ENCODE measurements at places on chromosomes 7 and 10. TPM values are rescaled to one million over a fixed set of nuclear protein-coding genes. Genes with fewer than 3 reads are reported as not detected.

HDAC9 gene
- 101 TPM for total RNA-seq

SPDYE3 gene
- total RNA-seq: not detected

RHOBTB1 gene
- 27.5 TPM for total RNA-seq

DNAH11 gene
- total RNA-seq: 3.2 TPM

FAM25A gene
- not detected for total RNA-seq

MEOX2 gene
- total RNA-seq: 0.25 TPM

EIF5AL1 gene
- under 0.01 TPM for total RNA-seq

KCNMA1 gene
- total RNA-seq: 49.2 TPM

HABP2 gene
- under 0.01 TPM for total RNA-seq

MRPS16 gene
- total RNA-seq: 55.8 TPM

CRCP gene
- total RNA-seq: 53.6 TPM

GAD2 gene
- total RNA-seq: 19.2 TPM

SRGN gene
- total RNA-seq: 16.2 TPM

NEUROG3 gene
- total RNA-seq: not detected

DGKI gene
- 92.0 TPM for total RNA-seq

OR13A1 gene
- not detected for total RNA-seq

SLC29A3 gene
- 1.2 TPM for total RNA-seq

ATP6V0A4 gene
- 0.74 TPM for total RNA-seq

TRIM50 gene
- total RNA-seq: not detected

VPS37D gene
- 14.5 TPM for total RNA-seq

SLC16A9 gene
- 9.8 TPM for total RNA-seq

LRMDA gene
- 1.2 TPM for total RNA-seq

TBX20 gene
- not detected for total RNA-seq

FOXI2 gene
- not detected for total RNA-seq

MRC1 gene
- 2.0 TPM for total RNA-seq

PNLIP gene
- not detected for total RNA-seq

LLCFC1 gene
- total RNA-seq: not detected

PVRIG gene
- total RNA-seq: not detected

PHKG1 gene
- total RNA-seq: 2.5 TPM

NUTM2B gene
- 0.74 TPM for total RNA-seq

PRLHR gene
- 2.0 TPM for total RNA-seq

DENND2A gene
- total RNA-seq: 20.7 TPM

GIMAP5 gene
- 2.7 TPM for total RNA-seq

ERVW-1 gene
- total RNA-seq: not detected

RNF148 gene
- 0.25 TPM for total RNA-seq

CABCOCO1 gene
- 4.2 TPM for total RNA-seq

FZD8 gene
- total RNA-seq: 16.0 TPM

AOAH gene
- total RNA-seq: 3.4 TPM

GSTO2 gene
- total RNA-seq: 1.7 TPM

SFTPA1 gene
- total RNA-seq: not detected
